ENCODE measurements at places on chromosomes 3 and 15.

GRCh38 chr15:66743703-66744536 lies 41.9 kb downstream of the SMAD6 start:
- no peak for DNase-seq

GRCh38 chr3:184676927-184677326 lies 34.9 kb downstream of the MAGEF1 start:
- DNase-seq = no peak

DNA sequence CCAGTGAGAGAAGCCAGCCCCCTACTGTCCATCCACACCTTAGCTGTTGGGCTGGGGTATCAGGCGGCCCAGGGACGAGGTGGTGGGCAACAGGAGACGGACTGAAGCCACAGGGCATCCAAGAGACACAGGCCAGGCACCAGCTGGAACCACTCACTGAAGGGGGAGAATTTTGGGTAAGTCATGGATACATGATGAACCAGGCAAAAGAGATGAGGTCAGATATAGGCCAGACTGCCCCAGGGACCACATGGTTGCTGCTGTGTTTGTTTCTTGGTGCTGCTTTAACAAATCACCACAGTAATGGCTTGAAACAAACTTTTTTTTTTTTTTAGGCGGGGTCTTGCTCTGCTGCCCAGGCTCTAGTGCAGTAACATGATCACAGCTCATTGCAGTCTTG lies 66.4 kb downstream of the SEMA5B start:
- no peak for DNase-seq

DNA sequence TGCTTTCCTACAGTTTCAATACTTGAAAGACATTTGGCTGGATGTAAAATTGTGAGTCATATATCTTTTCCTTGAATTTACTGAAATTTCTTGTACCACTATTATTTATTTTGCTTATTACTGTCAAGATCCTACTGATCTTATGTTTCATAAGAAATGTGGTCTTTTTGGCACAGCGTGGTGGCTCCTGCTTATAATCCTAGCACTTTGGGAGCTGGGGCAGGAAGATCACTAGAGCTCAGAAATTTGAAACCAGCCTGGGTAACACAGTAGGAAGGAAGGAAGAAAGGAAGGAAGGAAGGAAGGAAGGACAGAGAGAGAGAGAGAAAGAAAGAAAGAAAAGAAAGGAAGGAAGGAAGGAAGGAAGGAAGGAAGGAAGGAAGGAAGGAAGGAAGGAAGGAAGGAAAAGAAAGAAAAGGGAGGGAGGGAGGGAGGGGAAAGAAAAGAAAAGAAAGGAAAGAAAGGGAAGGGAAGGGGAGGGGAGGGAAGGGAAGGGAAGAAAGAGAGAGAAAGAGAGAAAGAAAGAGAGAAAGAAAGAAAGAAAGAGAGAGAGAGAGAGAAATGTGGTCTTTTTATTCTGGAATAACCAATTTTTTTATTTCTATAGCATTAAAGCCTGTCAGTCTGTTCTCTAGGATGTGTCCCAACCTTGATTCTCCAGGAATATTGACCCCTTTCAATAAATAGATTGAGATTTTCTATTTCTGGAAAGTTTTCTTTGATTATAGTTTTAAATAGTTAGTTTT lies 572.0 kb upstream of the TGFBR2 start:
- no peak for DNase-seq

- no peak for DNase-seq
Observed at GRCh38 chr15:66251790-66252684, 1.5 kb downstream of the MEGF11 start.

GRCh38 chr15:64004587-64004986 lies 41.7 kb downstream of the DAPK2 start:
- DNase-seq = no peak

- no peak for DNase-seq
Observed at GRCh38 chr15:89575656-89576416, 567 bp downstream of the TICRR start.

- DNase-seq = no peak
Observed at GRCh38 chr3:181728470-181729340, 17.0 kb downstream of the SOX2 start.

GRCh38 chr3:189781415-189781814 lies 150.2 kb downstream of the TP63 start:
- no peak for DNase-seq

DNA sequence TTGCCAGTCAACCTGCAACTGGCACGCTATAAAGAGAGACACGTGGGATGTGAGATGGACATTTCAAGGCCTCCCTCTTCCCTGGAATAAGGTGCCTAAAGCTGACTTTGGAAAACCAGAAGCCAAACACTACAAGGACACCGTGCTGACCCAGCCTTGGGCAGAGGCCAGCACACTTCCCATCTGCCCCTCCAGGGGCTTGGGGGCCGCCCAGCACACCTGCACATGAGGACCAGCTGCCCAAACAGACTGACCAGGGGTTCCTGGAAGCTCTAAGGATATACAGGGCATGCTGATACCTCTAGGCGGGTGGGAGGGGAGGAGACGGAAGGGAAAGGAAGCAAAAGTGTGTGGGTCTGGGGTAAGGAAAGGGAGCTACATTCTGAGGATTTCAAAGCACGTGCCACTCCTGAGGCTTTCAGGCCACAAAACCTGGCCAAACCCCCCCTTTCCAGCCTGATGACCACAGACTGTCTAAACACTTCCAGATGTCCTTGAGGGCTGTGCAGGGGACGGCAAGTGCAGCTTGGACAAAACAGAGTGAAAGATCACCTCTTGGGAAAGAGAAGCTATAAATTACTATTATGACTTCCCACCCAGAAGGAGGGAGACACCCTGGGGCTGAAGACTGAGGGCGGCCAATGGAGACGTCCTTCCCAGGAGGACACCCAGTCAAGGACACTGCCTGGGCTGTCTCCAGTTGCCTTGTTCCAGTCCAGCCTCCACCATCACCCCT lies 57.9 kb downstream of the ADCY5 start:
- no peak for DNase-seq

GRCh38 chr15:90954712-90955623 lies at the start of gene RCCD1:
Gene RCCD1 (plus strand): TSS chr15:90954884. CDS start chr15:90956735, 1,851 bp downstream.
- DNase-seq = peak; percentile 81

DNA sequence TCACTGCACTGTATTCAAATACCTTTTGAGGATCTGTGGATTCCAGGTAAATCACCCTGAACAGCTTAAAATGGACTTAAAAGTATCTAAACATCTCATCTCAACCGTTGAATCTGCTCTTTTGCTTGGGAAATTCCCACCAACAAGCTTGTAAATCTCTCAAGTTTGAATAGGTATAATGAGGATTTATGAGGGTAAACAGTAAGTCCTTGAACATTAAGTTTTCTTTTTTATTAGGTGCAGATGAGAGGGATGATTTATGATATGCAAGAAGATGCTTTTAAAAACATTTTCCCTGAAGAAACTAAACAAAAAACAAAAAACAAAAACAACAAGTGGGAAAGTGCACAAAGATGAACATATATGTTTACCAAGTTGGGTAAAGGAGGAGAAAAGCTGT lies 290.6 kb downstream of the ROBO1 start:
- DNase-seq = no peak

DNA sequence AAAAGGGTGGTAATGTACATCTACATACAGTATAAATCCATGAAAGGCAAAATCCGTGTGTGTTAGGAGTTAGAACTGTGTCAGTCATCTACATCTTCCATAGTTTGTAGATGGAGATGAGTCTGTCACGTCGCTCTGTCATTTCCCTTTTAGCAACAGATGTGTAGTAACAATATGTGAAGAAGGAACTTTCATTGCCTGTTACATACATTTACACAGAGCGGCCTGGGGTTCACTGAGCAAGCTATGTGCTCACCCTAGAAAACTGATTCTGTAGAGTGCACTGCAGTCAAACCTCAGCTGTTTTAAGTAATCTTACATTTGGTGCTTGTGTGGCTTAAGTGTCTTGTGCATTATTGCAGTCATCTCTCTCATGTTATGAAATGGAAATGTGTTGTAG lies 41.6 kb upstream of the AP3B2 start:
- no peak for DNase-seq

DNA sequence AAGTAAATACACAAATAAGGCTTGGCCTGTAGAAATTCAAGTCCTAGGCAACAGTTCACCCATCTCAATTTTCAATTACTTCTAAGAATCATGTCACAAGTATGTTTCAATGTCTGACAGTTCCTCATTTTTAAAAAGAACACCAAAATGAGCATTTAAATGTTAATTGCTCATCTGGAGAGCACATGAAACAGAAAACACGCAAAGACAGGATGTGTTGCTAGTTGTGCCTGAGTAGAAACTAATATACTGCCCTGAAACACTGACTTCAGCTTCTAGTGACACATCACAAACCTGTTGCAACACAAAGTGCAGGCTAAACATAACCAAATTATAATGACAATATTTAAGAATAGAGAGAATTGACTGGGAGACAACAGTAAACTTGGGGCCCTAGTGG lies 167.3 kb upstream of the THBS1 start:
- no peak for DNase-seq

GRCh38 chr3:10757821-10758130 lies 58.3 kb upstream of the SLC6A11 start:
- DNase-seq = no peak

GRCh38 chr3:137687181-137687879 lies 76.8 kb upstream of the SOX14 start:
- DNase-seq = no peak

DNA sequence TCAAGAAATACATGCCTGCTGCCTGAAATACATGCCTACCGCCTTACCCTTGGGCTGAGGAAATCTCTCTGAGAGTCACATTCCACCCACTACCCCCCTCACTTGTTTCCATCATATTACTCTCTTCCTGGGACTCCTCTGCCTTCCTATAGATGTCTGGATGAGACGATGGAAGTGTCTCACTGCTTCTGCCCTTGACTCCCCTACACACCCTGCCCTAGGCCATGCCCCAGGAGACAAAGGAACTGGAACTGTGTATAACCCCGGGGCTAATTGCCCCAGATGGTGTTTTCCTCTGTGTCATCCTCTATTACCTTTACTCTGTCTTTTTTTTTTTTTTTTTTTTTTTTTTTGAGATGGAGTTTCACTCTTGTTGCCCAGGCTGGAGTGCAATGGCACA lies 102.0 kb downstream of the GTPBP8 start:
- no peak for DNase-seq

DNA sequence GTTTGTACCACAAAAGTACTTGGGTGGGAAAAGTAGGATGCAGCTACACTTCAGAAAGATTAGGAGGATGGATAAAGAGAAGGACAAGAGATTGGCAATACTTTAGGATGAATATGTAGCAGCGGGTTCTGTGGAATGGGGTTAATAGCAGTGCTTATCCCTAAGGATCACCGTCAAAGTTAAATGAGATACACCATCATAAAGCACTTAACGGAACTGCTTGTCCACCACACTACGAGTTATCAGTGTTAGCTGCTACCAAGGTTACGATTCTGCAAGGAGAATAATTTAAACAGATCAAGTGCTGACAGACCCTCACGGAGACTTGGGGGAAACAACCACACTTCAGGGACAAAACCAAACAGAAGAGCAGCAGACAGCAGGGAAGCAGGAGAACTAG lies 963 bp downstream of the SHQ1 start:
- DNase-seq = no peak

GRCh38 chr3:157981819-157982218 lies 124.4 kb downstream of the SHOX2 start:
- DNase-seq = no peak

GRCh38 chr3:58020783-58021071 lies 12.5 kb downstream of the FLNB start:
- no peak for DNase-seq

DNA sequence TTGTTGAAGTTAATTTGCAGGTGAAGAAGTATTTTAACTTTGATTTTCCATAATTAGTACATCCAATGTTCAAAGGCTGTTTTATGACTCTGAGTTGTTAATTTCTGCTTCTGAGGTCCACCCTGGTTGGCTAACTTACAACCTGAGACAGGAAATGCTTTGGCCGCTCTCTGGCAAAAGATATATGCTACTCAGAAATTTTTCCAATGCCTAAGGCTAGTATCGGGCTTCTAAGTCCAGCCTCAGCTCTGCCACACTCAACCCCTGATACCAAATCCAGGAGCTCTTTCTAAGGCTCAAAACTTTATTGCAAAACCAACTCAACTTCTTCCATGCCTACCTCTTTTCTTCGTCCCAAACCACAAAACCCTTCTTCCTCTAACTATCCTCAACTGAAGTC lies 192.9 kb downstream of the NEK10 start:
- DNase-seq = no peak

- DNase-seq = peak; percentile 82
Observed at GRCh38 chr3:188262913-188263683, 109.1 kb downstream of the LPP start.

DNA sequence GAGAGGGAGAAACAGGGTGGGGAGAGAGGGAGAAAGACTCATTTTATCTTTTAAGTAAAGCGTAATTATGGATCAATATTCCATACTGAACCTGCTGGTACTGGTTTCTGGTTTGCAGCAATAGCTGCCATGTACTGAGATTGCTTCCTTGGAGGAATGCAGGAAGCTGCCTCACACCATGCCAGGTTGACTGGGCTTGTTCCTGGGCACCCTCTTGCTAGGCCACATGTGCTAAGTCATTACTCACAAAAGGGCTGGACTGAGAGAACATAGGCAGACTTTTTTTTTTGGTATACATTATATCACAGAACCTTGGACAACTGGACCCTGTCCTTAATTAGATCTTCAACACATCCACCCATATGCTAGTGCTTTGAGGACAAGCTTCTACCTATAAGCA lies 193.4 kb downstream of the ZNF621 start:
- no peak for DNase-seq

DNA sequence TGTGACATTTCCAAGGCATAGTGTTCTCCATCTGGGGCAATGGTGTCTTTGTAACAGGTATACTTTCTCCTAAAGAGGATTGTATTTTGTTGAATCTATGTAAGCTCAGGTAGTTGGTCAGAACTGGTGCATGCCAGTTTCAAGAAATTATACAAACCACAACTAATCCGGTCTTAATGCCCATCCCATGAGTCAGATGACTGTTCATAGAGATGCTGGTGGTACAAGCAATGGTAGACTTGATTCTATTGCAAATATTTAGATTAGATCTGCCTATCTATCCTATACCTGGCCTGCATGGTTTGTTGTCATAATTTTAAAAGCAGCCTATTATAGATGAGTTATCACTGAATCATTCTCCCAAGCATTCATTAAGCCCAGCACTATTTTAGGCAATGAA lies 43.5 kb downstream of the ATP13A5 start:
- DNase-seq = no peak

Data from skeletal muscle cell (primary cell).